Erythroblast (primary cell): ENCODE measurements at places on chromosomes 12 and 14.
A peak's percentile ranks its signal among the peaks of the same experiment; 100 is the strongest.

DNA sequence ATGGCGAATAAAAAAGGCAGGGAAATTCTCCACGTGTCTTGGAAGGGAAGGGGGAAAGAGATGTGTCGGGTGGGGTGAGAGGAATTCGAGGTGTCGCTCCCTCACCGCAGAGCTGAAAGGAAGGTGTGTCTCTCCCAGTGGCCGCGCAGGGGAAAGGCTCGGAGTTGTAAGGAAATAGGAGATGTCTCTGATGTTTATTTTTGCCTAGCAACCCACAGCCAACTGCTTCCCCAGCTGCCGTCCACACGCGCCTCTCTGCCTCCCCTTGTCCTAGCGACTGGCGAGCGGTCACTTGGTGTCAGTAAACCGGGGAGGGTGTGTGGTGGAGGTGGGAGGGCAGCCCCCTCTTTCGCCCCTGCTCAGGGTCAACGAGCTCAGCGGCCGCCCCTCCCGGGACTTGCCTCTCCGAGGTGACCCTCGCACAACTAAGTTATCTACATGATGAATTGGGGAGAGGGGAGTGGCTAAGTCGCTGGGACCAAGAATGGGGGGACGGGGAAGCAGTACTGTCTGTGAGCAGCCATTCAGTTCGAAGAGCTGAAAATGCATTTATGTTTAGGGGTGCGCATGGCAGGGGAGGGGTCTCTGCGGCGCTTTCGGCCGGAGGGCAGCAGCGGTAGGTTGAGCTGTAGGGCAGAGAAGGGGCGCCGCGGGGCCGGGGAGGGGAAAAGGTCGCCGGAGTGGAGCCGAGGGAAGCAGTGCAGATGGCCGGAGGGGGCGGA, 585 bp upstream of the DYRK2 start:
- DNase-seq, result peak; percentile 73

DNA sequence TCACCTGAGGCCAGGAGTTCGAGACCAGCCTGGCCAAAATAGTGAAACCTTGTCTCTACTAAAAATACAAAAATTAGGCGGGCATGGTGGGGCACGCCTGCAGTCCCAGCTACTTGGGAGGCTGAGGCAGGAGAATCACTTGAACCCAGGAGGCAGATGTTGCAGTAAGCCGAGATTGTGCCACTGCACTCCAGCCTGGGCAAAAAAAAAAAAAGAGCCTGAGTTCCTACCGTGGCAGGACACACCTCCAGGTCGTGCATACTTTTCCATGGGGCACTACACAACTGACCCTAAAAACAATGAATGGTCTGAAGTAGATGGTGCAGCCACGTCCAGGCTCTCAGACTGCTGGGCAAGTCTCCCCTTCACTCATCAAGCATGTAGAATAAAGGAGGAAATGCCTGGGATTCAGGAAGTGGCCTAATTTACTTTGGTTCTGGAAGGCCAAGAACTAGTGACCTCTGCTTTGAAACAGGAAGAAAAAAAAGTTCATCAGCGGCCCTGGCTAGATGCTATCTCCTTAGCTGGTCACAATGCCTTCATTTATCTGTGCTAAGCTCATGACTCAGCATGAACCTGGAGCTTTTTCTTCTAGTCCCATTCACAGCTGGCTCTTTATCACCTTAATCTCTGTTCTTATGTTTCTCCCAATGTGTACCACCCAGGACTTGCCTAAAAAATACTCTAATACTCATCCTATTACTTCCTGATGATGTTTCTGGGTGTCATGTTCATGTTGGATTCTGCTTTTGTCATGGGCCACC, 55.8 kb upstream of the OR6J1 start:
- DNase-seq, result peak; percentile 72

DNA sequence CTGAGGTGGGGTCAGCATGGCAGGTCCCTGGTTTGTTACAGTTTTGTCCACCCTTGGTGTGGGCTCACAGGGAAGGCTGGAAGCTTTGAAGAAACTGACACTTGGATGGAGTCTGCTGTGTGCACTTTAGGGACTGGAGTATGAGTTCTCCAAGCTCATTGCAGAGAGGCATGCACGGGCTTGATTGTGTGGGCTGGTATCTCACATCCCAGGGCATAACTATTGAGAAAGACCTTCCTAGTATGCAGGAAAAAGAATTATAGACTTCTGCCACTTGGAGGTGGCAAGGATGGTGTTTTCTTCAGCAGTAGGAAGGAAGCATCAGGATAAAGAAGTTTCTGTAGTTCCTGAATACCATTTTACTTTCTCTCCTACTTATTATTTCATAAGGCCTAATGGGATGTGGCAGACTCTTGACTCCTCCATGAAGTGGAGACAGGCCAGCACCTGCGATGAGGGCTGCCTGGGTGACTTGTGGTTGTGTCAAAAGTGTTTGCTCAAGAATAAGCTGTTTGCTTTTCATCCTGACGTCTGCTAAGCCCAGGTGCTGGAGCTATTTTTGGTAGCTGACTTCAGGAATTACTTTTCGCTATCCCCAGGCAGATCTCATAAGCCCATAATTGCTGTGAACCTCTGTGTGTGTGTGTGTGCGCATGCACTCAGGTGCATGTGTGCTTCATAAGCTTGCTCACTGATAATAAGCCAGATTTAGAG, 125.8 kb downstream of the KTN1 start:
- no peak for DNase-seq

DNA sequence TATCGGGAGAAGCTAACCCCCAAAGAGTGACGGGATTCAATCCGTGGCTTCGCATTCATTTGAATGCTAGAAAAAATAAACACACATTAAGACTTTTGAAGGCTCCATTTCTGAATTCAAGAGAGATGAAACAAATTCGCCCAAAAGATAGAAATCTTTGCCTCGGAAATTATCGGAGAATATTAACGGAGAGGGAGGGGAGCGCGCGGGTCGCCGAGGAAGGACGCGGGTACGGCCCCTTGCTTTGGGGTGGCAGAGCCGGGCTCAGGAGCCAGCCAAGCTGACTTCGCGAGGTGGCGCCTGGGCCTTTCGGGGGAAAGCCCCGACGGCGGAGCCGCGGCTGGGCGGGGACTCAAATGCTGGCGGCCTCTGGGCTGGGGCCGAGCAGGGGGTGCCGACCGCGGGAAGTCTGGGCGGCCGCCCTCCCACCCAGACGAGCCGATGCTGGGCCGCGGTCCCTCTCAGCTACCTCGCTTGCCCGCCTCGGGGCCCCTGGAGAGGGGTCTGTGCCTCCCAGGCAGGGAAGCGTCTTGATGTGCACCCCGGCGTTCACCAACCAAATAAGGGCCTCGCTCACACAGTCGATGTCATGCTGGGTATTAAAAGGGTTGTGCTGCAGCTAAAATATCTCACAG, 14.7 kb downstream of the NKX2-1 start:
- no peak for DNase-seq

DNA sequence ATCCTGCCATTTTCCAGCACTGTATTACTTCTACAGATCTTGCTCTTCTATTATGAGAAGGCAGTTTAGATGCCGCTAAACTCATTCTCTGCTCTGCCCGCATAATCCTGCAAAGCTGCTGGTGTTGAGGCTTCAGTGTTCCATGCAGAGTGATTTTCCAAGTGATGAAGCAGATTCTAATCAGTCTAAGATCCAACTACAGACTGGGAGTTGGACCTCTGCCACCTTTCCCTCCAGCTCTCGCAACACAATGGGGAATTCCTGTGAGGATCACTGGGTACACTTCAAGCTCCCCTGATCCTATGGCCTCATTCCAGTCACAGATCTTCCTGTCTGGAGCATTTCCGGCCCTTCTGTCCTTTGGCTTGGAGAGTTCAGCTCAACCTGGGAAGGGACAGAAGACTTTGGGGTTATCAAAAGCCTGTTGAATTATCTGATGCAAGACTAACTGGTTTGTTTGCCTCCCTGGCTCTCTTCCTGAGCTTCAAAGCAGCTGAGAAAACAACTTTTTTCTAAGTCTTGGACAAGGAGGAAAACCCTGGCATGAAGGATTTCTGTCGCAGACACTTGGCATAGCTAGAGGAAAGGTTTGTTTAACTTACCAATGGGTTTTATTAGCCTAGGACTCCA, 333.9 kb downstream of the ZFP36L1 start:
- no peak for DNase-seq

GRCh38 chr12:52433501-52434080, 580 bp downstream of the KRT75 start:
- DNase-seq, result no peak

DNA sequence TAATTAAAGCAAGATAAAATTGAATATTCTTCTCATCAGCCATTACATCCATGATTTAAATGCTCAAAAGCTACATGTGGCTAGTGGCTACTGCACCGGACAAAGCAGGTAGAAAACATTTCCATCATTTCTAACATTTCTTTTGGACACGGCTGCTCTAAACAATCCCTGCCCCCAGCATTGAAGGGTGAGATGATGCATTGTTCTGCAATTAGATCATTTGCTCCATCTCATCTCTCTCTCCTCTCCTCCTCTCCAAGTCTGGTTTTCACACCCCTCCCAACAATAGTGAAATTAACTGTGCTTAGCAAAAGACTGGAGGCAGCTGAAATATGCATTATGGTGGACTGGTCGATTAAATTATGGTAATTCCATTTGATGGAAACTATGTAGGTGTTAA, 288.5 kb downstream of the KSR2 start:
- no peak for DNase-seq

DNA sequence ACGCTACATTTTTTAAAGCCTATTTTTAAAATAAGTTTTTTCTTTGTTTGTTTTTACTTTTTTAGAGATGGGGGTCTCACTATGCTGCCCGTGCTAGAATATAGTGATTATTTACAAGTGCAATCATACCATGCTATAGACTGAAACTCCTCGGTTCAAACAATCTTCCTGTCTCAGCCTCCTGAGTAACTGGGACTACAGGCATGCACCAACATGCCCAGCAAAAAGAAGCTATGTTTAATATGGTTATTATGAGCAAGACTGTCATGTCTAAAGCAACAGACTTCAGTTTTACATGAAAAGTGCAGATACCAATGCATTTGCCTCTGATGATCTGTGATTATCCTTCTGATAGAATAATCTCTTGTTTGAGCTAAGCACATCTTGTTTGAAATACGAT, 45.6 kb upstream of the SGPP1 start:
- no peak for DNase-seq

- no peak for DNase-seq
Observed at GRCh38 chr12:78494911-78495310, 369.7 kb upstream of the SYT1 start.

DNA sequence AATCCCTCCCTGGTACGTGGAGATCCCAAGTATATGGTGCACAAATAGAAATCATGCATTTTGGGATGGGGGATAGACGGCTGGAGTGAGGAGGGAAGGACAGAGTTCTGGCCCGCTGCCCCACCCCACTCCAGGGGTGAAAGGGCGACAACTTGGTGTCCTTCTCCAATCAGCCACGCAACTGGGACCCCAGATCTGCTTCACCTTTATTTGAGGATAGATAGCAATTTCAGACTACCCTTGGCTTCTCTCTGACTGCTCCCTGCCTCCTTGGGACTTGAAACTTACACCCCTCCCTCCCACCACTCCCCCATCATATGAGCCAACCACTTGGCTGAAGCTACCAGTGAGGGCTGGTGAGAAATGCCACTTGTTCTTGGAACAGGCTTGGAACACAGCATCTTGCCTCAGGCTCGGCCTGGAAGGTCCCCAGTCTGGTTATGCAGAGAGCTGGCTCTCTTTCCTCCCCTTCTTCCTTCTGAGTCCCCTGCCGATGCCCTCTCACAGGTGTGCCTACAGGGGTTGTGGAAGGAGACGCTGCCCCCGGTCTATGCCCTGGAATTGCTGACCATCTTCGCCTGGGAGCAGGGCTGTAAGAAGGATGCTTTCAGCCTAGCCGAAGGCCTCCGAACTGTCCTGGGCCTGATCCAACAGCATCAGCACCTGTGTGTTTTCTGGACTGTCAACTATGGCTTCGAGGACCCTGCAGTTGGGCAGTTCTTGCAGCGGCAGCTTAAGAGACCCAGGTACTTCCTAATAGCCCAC, 8.1 kb downstream of the OAS3 start:
- no peak for DNase-seq

DNA sequence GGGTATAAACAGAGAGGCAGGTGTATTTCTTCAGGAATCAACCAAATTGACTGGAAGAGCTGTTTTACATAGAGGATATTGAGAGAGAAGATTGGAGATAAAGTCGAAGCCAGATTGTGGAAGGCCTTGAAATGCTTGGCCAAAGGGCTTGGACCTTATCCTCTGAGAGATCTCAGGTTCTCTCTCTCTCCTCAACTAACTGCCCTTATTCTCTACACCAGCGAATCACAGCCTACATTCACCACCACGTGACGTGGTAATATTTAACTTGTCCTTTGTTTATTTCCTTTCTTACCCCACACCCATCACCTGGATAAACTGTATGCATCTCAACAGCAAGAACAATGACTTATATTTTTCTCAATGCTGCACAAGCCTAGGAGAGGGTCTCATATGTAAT, 207.4 kb downstream of the EFCAB11 start:
- DNase-seq, result no peak

GRCh38 chr12:13661005-13661887, 320.2 kb downstream of the GRIN2B start:
- peak; percentile 35 for DNase-seq
